Mucosa of gallbladder (tissue), 1 donor: ENCODE measurements at places on chromosomes 12 and 14. TPM values are rescaled to one million over a fixed set of nuclear protein-coding genes. Genes with fewer than 3 reads are reported as not detected.
A peak's percentile ranks its signal among the peaks of the same experiment; 100 is the strongest.

GUCY2C gene
- total RNA-seq = 0.12 TPM

SIX6 gene
- total RNA-seq = not detected

CFAP54 gene
- total RNA-seq = 0.86 TPM

RFX4 gene
- 0.26 TPM for total RNA-seq

CATSPERB gene
- total RNA-seq = 10.5 TPM

COX8C gene
- total RNA-seq = 0.43 TPM

TMTC1 gene
- 20.6 TPM for total RNA-seq

DLGAP5 gene
- 1.2 TPM for total RNA-seq

SMIM41 gene
- total RNA-seq = 0.46 TPM

GDF11 gene
- total RNA-seq = 11.5 TPM

HOXC12 gene
- not detected for total RNA-seq

CCDC196 gene
- total RNA-seq = not detected

ZNF891 gene
- total RNA-seq = 2.6 TPM

- DNase-seq = no peak
These were observed 82.1 kb downstream of the PLXNC1 start for GRCh38 chr12:94230357-94230905.

GRCh38 chr12:43858096-43858495 lies 22.2 kb downstream of the TMEM117 start:
- no peak for DNase-seq

DNA sequence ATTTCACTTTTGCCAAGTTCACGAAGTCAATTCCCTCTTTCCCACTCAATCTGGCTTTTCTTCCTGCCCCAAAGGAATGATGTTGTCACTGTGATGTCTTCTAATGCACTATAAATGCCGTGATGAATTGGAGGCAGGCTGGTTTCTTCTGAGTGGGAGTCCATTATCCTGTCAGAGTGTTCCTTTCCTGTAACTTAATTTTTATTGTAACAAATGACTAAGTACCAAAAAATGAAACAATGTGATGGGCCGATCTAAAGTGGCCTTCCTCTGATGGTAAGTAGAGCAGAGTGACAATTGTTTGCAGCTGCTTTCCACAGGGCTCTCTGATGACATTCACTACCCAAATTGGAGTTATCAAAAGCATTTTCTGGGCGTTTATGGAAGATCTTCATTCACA lies 22.2 kb downstream of the TMEM30B start:
- DNase-seq = no peak

GRCh38 chr14:77859934-77860570 lies 60.1 kb downstream of the ADCK1 start:
- DNase-seq = no peak

- DNase-seq = peak; percentile 35
These were observed 202.6 kb downstream of the TMX1 start for GRCh38 chr14:51442513-51443175.

- DNase-seq = no peak
These were observed 304.1 kb upstream of the SSTR1 start for GRCh38 chr14:37903343-37904191.

DNA sequence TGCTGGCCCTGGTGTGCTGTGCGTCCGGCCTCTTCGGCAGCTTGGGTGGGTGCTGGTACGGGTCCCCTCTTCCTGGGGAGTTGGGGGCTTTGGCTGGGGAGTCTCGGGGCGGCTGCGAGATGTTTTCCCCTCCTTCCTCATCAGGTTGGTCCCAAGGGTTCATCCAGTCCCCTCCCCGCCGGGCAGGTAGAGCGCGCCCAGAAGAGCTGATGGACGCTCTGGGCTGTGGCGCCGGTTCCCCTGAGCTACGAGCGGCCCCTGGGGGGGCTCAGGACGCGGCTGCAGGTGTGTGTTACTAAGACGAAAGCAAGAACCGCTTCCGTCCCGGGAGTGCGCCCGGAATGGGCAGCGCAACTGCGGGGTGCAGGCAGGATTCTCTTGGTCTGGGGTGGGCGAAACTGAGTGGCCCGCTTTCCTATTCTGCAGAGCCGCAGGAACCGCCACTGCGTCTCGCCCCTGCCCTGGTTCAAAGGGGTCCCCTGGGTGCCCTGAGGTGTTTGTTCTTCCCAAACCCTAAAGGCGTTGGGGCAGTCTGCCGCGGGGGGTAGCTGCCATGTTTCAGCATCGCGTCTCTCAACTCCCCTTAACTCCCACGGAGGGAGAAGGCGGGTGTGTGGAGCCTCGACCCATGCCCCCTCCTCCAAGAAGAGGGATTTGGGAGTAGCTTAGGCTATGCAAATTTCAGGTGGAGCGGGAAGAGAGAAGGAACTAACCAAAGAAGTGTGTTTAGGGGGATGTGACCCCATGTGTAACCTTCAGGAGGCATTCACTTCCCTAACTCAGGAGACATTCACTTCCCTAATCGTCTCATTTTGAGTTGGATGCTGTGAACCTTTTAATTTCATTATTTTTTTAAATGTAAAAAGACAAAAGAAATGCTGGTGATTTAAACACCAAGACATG lies 1.2 kb downstream of the SLC24A4 start:
- DNase-seq = no peak

DNA sequence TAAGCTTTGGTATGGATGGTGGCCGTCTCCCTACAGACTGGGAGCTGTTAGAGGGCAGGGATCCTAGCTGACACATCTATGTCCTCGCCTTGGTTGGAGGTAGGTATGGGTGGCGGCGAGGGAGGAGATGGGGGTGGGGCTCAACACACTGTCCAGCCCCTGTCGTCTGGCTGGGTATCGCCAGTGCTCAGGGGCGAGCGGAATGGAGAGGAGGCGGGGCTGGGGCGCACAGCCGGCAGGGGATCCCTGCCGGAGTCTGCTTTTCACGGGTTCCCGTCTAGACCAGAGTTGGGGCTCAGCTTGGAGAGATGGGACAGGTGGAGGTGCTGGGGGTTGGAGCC lies 16.1 kb downstream of the TAMALIN start:
- DNase-seq = no peak

- no peak for DNase-seq
These were observed 63.0 kb upstream of the PTHLH start for GRCh38 chr12:28035500-28035899.

GRCh38 chr14:105858676-105859025 lies 332.3 kb downstream of the TMEM121 start:
- no peak for DNase-seq

GRCh38 chr12:117972301-117972700 lies 3.5 kb upstream of the KSR2 start:
- DNase-seq = no peak

- DNase-seq = no peak
These were observed 29.5 kb upstream of the MSRB3 start for GRCh38 chr12:65248656-65249633.

DNA sequence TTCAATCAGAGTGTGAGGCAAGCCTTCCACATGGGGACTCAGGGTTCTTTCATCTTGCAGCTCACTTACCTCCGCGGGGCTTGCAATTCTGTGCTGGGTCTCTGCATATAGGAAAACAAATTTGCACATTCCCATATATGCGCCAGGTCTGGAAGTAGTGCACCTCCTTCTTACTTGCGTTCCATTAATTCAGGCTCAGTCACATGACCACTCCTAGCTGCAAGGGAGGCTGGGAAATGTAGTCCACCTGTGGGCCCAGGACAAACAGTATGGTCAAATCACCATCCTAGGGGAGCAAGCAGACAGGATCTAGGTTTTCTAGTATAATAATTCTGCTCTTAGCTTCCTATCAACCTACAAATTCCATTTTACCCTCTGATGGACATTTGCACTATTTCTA lies 160.4 kb downstream of the AACS start:
- DNase-seq = no peak

DNA sequence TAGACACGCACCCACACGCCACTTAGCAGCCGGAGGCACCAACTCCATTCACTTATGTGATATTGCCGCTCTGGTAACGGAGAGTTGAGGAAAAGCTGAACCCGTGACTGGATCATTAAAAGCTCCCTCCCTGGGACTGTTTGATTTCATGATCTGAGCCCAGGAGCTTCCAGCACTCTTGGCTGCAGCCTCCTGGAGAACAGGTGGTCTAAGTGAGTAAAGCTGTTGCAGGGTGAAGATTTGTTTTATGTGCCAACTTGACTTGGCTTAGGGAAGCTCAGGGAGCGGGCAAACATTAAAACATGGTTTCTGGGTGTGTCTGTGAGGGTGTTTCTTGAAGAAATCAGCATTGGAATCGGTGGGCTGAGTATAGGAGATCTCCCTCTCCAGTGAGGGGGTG lies 16.9 kb upstream of the TMEM132C start:
- no peak for DNase-seq

GRCh38 chr14:100096656-100097055 lies 31.4 kb downstream of the EVL start:
- no peak for DNase-seq

DNA sequence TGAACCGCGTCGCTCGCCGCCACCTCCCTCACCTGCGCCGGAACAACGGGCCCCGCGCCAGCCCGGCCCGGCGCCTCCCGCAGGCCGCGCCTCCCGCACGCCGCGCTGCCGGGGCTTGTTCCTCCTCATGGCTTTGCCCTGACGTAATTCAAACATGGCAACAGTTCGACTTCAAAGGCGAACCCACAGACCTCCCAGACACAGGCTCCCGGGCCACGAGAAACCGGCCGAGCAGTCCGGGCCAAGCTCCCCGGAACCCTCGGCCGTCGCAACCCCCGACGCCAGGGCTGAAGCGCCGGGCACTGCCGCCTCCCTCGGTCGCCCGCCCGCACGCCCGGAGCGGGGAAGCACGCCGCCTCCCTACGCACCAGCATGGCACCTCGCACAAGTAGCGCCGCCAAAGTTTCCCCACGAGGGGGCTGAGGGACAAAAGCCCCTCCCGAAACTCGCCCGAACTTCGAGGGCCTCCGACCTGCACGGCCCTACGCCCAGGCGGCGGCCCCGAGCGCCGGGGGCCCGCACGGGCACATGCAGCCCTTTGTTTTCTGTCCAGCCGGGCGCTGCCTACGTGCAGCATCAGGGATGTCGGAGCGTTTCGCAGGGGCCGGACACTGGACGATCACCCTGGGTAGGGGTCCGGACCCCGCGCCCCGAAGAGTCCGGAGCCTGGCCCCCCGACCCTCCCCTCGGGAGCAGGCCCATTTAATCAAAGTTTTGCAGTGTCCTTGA lies 1.7 kb downstream of the SINHCAF start:
- DNase-seq = peak; percentile 73

DNA sequence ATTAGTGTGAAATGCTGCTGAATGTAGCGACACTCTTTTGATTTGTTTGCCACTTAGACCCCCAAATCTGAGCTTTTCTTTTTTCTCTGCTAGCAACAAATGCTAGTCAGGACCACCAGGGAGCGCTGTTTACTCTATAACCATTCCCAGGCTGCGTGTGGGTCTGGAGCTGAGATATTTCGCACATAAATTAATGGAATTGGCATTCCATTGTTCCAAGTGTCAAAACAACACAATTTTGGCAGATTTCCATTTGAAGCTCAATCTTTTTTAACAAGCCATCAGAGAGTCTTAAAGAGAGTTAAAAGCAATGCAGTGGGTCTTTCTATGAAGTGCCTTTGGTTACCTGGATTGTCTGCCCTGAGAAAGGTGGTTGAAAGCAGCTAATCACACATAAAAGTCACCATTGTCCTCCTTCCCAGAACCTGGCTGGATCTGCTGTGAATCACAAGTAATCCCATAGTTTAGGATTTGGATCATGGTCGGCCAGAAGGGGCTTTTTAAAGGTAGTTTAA lies 7.4 kb upstream of the TMEM132C start:
- no peak for DNase-seq

GRCh38 chr12:70692681-70693288 lies 55.6 kb upstream of the PTPRB start:
- no peak for DNase-seq

GRCh38 chr12:1065629-1066028 lies 74.6 kb downstream of the ERC1 start:
- no peak for DNase-seq

- DNase-seq = no peak
These were observed 171.6 kb downstream of the PPM1H start for GRCh38 chr12:62763312-62763711.

- DNase-seq = no peak
These were observed 28.6 kb upstream of the CACNA2D4 start for GRCh38 chr12:1947081-1947480.

GRCh38 chr14:22929961-22930364 lies 787 bp upstream of the PRMT5 start:
- DNase-seq = no peak

DNA sequence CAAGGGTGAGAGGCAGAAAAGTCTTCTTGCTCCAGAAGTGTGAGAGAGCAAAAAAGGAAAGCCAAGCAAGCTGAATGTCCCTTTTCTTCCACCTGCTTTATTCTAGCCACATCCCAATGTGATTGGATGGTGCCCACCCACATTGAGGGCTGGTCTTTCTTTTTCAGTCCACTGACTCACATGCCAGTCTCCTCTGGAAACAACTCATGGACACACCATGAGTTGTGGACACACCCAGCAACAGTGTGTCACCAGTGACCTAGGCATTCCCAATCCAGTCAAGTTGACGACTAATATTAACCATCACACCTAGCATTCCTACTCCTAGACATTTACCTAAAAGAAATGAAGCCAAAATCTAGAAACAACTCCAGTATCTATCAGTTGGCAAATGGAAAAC lies 7.2 kb upstream of the DICER1 start:
- DNase-seq = no peak

DNA sequence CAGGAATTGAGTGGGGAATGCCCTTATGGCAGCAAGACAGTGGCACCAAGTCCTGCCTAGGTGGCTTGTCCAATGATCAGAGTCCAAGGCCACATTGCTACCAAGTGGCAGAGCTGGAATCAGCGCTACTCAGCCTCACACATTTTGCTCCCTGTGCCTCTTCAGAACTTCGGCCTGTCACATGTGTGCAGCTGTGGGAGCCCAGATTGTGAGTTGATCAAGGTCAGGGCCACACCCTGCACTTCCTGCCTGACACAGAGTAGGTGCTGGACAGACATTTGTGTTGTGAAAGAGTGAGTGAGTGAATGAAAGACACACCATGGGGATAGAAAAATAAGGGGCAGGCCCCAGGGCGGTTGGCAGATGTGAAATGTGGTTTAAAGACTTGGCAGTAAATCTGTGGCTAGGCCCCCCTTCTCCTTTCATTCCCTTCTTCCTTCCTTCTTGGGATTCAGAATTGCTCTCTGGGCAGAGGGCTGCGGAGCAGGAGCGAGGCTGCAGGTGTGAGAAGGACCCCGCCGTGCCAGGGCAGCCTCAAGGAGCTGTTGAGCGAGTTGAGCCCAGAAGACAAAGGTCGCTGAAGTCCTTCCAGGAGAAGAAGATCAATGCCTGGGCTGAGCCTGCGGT lies 83.5 kb downstream of the SLC25A47 start:
- DNase-seq = peak; percentile 77

- DNase-seq = no peak
These were observed 110.7 kb downstream of the NCOR2 start for GRCh38 chr12:124456652-124457152.

GRCh38 chr14:43983721-43984120 lies 523.4 kb downstream of the FSCB start:
- no peak for DNase-seq

- DNase-seq = no peak
These were observed 270.7 kb downstream of the ALG10 start for GRCh38 chr12:34292736-34293625.
